ENCODE measurements at places on chromosomes 11 and 22.

DNA sequence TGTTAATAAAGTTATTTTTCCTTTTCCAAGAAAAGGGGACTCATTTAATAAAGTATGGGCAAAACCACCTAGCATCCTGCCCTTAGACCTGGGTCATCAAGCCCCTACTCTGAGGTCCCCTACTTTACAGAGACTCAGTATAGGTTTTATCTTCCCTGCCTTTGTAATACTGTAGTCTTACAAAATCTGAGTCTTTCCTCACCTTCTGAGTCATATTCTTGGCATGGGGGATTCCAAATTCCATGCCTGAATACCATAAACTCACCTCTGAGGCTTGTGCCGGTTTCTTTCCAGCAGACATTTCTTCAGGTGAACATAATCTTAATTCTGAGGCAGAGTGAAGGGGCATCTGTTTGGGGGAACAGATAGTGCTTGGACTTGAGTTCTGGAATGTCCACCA is 282.5 kb downstream of the KCNA4 start:
- DNase-seq: no peak

GRCh38 chr22:26857169-26857568 is 199.8 kb downstream of the MIAT start:
- DNase-seq: no peak

GRCh38 chr22:49295851-49296560 is 531.7 kb downstream of the BRD1 start:
- no peak for DNase-seq

GRCh38 chr22:40008726-40009291 is 14.1 kb downstream of the FAM83F start:
- DNase-seq: no peak

DNA sequence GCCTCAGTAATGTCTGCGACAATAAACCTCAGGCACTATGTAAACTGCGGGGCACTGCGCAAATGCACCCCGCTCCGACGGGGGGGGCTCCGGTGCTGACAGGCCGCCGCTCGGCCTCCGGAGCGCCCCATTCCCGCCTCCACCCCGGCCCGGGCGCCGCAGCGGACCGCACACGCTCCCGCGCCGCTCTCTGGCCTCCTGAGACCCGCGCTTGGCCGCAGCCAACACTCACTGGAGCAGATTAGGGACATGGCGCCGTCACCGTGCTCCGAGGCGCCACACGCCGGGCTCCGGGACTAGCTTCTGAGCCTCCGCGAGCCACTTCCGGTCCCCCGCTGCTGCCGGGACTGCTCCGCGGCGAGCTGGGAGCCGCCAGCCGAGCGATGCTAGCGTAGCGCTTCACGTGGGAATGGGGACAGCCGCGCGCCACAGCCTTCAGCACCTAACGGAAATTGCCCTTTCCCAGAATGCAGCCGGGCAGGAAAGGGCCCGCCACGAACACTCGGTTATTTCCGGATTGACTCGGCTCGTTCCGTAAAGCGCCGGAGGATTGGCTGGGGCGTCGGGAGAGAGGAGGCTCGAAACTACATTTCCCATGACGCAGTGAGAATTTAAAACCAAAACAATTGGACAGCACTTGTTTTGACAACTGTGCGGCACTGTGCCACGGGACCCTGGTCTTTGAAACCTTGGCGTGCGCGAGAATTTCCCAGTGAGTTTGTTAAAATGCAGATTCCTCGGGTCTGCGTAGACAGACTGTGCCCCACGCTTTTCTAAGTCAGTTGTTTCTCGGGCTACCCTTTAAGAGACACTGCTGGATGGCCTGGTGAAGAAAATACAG is at the start of gene PRPF19:
TSS of gene PRPF19 (minus strand) at position 454 of the 841 bp plus-strand sequence. CDS start at position 251, 203 bp downstream.
- peak; percentile 97 for DNase-seq

GRCh38 chr11:93623179-93623578 is 38.3 kb upstream of the CEP295 start:
- DNase-seq: no peak

DNA sequence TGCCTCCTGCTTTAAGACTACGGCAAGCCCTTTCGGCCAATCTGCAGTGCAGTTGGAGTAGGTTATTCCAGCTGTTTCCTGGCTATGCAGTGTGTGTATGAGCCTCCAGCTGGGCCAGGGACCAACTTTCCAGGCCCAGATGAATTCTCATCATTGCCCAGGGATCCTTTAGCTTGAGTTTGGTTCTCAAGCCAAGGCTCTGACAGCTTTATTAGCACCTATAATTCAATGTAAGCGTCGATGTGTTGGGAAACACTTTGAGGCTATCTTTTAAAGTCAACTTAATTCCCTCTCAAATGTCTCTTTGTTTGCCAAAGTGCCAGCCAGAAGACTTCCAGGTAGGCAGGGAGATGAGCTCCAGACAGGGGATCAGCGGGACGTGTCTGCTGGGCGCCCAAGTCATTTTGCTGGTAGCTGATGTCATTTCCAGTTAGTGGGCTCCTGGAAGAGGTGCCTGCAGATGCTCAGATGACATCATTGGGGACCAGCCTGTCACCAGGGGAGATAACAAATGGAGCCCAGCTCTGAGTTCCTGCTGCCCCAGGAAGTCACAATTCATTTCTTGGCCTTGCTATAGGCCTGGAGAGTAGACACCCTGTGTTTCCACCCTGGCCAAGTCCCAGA is 520.4 kb downstream of the SOX6 start:
- DNase-seq: no peak

- peak; percentile 16 for DNase-seq
Observed at GRCh38 chr11:61392981-61393595, 701 bp downstream of the TMEM216 start.

- no peak for DNase-seq
Observed at GRCh38 chr22:50490531-50491308, 4.1 kb downstream of the MIOX start.
